Fibroblast of skin of right biceps (primary cell): ENCODE measurements at places on chromosomes 12 and 14.

DNA sequence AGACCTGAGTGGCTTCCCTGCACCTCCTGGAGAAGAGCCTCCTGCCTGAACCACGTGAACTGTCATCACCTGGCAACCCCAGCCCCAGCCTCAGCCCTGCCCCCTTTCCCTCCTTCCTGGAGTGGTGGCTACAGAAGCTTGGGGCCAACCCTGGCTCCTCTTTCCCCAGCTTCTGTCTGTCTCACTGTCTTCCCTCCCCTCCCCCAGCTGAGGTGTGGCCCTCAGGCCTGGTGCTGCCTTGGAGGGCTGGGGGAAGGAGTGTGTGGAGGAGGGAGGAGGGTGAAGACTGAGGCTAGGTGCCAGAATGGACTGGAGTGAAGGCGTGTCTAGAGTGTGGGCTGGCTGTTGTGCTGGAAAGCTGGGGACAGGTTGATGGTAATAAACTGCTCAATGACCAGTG lies 9.7 kb downstream of the NFATC4 start:
- DNase-seq: peak; percentile 26

DNA sequence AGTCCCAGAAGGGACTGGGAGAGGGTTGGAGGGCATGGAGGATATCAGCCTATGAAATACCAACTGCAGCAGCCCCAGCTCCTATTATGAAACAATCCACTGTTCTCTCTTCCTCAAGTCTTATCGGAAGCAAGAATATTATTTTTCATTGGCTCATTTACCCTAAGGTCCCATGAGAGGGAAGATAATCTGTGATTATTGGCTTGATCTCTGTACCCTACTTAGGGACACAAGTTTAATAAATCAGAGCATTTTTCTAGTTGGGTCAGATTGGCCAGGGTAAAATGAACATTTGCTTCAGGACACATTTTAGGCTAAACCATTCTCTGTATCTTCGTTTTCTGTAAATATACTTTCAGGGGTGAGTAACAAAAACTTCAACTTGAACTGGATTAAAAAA lies 43.1 kb upstream of the GNG2 start:
- DNase-seq: no peak

- DNase-seq: no peak
Measured at GRCh38 chr12:53365245-53365904, 14.6 kb upstream of the SP1 start.

GRCh38 chr14:91906374-91906773 lies 39.0 kb upstream of the TC2N start:
- no peak for DNase-seq

GRCh38 chr14:99351166-99352007 lies 79.4 kb upstream of the BCL11B start:
- DNase-seq: no peak

GRCh38 chr12:113889891-113890581 lies 76.1 kb downstream of the RBM19 start:
- no peak for DNase-seq

DNA sequence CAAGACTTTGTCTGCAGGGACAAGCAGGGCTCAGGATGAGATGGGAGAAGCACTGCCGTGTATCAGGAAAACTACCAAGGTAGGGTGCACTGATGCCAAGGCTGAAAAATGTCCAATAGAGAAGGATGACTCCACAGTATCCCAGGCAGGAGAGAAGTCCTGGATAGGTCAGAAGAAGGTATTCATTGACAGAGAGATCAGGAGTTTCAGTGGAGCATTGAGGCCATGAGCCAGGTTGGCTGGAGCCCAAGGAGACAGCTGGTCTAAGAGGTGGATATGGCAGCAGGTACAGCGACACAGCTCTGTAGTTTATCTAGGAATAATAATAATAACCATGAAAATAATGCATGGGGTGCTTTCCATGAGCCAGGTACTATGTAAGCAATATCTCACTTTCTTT lies 180.9 kb downstream of the EXOC5 start:
- no peak for DNase-seq

DNA sequence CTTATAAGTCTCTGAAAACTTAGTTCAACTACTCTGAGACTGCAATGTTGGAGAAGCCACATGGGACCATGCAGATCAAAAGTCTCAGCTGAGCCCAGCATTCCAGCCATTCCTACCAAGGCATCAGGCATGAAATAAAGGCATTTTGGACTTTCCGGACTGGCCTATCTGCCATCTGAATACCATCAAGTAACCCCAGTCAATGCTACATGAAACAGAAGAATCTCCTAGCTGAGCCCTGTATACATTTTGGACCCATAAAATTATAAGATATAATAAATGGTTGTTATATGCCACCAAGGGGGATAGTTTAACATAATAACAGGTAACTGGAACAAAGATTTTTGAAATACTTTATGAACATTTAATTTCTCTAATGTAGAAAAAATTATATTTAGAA lies 9.3 kb upstream of the TMEM260 start:
- DNase-seq: no peak

- no peak for DNase-seq
Measured at GRCh38 chr14:32985866-32986265, 47.2 kb downstream of the NPAS3 start.

- DNase-seq: no peak
Measured at GRCh38 chr12:96985515-96986362, 78.7 kb downstream of the NEDD1 start.

GRCh38 chr14:94448071-94448808 lies 4.4 kb downstream of the SERPINA11 start:
- DNase-seq: no peak

- peak; percentile 72 for DNase-seq
Measured at GRCh38 chr14:103740991-103741689, 25.5 kb downstream of the ZFYVE21 start.

DNA sequence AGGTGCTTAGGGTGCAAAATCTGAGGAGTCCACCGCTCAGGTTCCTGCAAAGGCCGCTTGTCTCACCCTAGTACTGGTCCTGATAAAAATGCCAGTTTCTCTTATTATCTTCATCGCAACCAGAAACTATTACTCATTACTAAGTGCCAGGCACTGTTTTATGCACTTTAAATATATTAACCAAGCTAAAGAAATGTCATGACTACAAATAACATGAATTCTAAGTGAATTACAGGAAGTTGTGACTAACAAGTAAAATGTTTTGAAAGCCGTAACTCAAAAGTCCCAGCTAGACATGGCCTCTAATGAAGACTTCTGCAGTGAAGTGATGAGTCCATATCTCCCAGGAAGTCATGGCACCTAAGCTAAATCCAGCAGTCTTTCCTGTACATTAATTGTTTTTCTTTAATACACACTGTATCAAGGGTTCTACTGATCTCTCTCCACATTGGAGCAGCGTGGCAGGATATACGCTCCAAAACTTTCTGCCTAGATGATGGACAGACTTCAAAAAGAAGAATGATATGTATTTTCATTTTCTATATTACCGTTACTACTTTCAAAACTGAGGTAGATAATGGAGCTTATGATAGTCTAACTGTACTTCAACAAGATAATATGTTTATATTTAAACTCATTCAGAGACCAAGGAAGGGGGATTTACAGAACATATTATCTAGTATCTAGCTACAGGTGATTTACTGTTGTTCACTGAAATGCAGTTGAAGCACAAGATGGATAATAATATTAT lies 117.3 kb upstream of the ARID2 start:
- peak; percentile 68 for DNase-seq

DNA sequence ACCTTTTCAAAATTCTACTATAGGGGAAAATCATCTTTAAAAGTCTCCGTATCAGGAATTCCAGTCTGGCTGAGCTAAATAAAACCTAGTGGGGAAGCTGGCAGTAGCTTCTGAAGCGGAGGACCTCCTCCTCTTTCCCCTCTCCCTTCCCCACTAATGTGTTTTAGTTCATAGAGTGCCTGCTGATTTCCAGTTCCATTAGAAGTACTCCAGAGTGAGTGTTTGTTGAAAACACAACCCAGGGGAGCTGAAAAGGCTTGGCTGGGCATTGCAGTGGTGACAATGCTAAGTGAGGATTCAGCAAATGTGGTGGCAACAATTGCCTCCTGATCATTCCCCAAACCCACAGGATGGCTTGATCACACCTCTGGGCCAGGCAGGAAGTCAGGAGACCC lies 144.2 kb upstream of the FRMD6 start:
- peak; percentile 28 for DNase-seq

DNA sequence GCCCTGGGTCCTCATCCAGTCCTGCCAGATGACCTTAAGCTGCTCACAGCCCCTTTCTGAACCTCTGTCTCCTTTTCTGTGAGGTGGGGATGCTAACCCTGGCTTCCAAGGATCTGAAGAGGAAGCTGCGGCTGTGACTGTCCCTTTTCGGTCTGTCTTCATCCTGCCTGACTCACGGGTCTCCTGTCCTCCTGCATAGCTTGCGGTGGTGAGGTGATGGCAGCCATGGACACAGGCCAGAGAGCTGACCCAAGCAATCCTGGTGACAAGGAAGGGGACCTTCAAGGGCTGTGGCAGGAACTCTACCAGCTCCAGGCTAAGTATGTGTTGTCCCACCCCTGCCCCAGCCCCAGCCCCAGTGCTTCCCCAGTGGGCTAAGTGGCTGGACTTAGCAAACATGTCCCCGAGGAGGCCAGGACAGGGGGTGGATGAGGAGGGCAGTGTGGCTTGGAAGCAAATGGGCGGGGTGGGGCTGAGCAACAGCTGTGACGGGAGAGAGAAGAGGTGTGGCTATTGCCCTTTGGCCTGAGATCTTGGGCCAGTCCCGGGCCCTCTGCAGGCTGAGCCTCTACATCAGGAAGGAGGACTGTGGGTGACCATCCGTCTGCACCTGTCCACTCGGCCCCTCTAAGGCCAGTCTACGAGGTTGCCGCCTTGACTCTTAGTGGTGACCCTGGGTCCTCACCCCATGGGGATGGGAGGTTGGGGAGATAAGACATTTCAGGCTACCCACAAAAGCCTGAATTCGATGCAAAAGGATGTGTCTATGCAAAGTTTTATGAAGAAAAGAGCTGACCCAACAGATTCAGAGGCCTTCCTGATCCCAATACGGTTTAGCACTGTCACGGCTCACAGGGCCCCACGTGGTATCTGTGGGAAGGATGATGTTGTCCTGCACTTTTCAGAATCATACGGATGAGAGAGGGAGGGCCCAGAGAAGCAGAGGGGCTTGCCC lies 1.1 kb downstream of the CCDC197 start:
- no peak for DNase-seq

DNA sequence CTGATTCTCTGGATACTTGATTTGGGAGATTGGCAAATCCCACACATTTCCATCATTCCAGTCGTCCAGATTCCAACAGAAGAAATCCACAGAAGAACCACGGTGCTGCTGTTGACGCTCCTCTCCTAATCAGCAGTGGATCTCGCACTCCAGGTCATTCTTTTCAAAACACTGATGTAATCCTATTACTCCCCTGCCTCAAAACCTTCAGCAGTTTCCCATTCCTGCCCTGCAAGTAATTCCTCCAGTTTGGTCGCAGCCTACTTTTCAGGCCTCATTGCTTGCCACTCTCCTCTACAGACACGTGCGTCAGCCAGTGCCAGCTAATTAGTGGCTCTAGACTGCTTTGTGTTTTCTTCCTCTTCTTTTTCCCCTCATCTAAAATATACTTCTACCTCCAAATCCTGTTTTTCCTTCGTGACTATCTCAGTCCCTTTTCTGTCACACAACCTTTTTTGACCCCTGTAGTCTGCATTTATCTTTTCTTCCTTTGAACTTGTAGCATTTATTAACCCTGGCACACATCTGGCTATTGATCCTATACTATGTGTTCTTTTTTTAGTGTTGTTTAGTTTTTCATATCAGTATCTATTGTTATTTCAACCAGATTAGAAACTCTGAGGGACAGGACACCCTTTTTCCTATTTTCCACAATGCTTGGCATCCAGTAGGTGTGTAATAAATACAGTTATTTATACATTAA lies 36.8 kb downstream of the PRORP start:
- DNase-seq: peak; percentile 10

- no peak for DNase-seq
Measured at GRCh38 chr12:15982921-15983320, 71.8 kb downstream of the DERA start.

GRCh38 chr14:60679566-60680258 lies 30.4 kb upstream of the SIX1 start:
- DNase-seq: no peak

- no peak for DNase-seq
Measured at GRCh38 chr12:115946092-115946491, 331.4 kb downstream of the MED13L start.

DNA sequence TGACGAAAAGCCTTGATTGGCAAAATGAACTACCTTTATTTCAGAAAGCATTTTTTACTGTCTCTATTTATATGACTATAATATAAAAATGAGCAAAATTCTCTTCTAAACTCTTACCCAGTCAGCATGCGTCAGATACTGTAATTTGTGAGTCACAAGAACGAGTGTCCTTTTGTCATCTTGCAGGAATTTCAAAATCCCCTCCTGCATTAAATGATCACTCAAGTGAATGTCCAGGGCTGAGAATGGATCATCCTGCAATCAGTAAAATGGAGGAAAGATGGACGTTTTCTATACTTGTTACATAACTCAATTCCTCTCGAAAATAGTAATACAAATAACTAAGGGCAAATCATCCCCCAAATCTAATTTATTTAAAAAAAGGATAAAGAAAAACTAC lies 77.7 kb upstream of the KCNJ8 start:
- peak; percentile 78 for DNase-seq

DNA sequence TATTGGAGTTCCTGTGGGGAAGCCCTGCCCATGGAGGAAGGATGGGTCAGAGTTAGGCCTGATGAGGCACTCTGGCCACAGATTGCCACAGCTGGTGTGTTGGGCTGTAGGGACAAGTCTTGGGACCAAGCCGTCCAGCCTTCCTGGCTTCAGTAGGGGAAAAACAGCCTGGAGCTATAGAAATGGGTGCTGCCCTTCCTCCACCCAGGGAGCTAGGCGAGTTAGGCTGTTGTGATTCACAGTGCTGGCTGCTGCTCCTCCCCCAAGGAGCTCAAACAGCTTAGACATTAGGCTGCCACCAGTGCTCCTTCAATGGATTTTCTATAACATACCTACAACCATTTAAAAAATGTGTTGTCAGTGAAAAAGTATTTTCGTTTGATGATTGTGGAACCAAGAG lies 274.3 kb downstream of the RPL10L start:
- no peak for DNase-seq

GRCh38 chr14:68345738-68346137 lies 447.1 kb downstream of the ZFP36L1 start:
- no peak for DNase-seq

DNA sequence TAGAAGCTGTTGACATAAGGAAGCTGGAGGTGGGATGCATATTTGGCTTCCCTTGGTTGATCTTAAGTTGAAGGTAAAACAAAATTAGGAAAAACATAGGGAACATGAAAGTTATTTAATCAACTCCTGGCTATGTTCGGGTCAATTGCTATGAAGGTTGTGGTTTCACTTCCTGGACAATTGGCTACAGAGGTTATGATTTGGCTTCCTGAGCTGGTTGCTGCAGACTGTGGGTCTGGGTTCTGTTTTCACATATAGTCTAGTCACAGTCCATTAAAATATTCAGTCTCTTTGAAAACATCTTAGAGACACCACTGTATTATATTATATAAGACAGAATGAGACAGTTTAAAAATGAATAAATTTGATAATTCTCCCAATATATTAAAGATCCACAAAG lies 895.2 kb upstream of the USP15 start:
- DNase-seq: no peak

DNA sequence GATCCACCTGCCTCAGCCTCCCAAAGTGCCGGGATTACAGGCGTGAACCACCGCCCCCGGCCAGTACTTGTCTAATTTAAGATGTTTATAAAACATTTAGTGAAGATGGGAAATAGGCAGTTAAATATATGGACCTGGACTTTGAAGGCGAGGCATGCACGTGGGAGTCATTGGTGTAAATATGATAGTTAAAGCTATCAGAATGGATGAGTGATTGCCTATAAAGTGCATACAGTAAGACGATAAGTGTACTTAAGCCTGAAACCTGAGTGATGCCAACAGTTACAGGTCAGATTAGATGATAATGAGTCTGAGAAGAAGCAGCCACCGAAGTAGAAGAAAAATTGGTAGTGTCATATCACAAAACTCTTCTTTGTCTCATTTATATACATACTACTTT lies 11.5 kb downstream of the RAD51B start:
- DNase-seq: no peak
